ENCODE measurements at places on chromosomes 2 and 18.

DNA sequence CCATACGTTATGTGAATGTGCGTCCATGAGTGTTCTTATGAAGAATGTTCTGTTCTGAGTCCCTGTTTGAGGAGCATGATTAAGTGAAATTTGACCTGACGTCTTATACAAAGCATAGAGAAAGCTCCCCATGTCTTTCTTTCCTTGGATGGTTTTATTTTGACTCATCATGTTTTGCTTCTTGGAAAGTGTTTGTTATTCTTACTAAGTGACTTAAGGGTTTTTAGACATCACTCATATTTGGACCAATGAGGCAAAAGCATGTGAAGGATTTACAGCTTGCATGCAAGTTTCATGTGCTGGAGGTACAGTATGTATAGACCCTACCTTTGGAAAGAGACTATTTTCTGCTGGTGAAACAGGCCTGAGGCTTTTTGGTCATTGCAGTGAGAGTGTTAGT lies 33.5 kb upstream of the ZEB2 start:
- peak; percentile 72 for DNase-seq

GRCh38 chr2:168819829-168820489 lies 17.5 kb downstream of the NOSTRIN start:
- no peak for DNase-seq

GRCh38 chr2:141618457-141618856 lies 512.4 kb downstream of the LRP1B start:
- DNase-seq: no peak

GRCh38 chr2:136767030-136767429 lies 1.7 kb downstream of the THSD7B start:
- DNase-seq: no peak

- DNase-seq: no peak
Measured at GRCh38 chr2:157479081-157480027, 35.5 kb upstream of the CYTIP start.

DNA sequence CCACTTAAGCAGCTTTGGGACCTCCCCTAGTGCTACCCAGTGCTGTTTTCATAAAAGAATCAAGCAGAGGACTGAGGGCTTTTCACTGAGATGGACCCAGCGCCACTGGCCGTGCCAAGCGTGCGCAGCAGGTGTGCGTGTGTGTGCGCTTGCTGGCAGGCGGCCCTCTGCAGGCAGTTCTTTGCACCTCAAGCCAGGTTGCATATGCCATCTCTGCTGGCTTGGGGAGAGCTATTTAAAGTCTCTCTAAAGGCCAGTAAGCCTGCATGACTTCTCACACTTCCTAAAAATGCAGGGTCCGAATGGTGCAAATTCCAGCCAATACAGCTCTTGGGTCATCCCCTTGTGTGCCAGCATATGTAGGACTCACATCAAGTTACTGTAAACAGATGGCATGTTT lies 255.5 kb downstream of the RNF152 start:
- DNase-seq: no peak

DNA sequence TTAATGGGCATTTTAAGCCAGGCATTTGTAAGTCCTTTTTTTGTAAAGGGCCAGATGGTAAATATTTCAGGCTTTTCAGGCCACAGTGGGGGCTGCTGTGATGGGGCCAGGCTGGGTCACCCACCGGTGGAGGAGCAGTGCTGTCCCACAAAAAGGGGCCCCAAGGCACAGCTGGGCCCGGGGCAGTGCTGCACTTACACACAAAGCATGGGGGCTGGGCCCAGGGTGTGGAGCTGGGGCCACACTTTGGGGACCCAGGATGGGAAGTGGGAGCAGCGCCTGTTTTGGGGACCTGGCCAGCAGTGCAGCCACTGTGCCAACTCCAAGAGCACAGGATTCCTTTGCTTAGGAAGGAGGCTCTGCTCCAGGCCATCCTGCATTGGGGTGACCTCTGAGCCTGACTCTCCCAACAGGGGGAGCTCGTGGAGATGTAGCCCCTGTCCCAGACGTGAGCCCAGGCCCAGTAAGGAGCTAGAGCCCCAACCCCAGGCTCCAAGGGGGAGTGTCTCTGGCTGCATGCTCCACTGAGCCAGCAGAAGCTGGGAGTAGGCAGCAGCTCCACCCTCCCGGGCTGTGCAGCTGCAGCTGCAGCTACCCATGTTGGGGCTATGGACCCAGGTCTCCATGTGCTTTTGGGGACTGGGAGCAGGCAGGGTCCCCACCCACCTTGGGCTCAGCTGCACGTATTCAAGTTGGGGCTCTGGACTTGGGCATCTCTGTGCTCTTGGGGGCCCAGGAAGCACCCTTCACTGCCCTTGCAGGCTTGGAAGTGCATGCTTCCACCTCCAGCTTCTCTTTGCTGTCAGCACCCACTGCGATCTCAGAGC lies 1036.5 kb upstream of the CNTNAP5 start:
- no peak for DNase-seq

DNA sequence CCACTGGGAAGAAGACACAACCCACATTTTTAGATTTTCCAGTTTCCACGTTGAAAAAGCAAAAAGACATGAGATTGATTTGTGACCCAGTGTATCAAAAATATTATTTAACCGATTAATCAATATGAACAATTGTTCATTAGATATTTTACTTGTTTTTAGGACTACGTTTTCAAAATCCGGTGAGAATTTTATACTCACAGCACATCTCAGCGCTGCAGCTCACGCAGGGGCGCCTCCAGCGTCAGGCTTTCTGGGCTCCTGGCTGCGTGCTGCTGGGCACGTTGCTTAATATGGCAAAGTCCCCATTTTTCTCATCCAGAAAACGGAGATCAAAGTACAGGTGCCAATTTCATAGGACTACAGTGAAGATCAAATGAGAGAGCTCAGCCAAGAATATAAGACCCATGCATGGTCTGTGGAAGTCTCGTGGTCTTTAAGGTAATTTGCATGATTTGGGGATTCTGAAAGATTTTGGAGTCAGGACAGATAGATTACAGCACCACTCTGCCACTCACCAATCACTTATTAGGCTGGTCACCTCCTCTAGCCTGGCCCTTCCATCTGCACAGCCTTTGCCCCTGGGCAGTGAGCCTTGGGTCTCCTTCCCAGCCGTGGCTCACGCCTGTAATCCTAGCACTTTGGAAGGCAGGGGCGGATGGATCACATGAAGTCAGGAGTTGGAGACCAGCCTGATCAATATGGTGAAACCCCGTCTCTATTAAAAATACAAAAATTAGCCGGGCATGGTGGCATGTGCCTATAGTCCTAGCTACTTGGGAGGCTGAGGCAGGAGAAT lies 36.2 kb downstream of the PTPN18 start:
- no peak for DNase-seq

- DNase-seq: no peak
Measured at GRCh38 chr2:8605351-8606065, 76.3 kb upstream of the ID2 start.
